NCI-H2029 (cell line): ENCODE measurements at places on chromosomes 5 and 9.
A peak's percentile ranks its signal among the peaks of the same experiment; 100 is the strongest.

- DNase-seq: no peak
These were observed 6.9 kb upstream of the OLFM1 start for GRCh38 chr9:135080286-135081263.

DNA sequence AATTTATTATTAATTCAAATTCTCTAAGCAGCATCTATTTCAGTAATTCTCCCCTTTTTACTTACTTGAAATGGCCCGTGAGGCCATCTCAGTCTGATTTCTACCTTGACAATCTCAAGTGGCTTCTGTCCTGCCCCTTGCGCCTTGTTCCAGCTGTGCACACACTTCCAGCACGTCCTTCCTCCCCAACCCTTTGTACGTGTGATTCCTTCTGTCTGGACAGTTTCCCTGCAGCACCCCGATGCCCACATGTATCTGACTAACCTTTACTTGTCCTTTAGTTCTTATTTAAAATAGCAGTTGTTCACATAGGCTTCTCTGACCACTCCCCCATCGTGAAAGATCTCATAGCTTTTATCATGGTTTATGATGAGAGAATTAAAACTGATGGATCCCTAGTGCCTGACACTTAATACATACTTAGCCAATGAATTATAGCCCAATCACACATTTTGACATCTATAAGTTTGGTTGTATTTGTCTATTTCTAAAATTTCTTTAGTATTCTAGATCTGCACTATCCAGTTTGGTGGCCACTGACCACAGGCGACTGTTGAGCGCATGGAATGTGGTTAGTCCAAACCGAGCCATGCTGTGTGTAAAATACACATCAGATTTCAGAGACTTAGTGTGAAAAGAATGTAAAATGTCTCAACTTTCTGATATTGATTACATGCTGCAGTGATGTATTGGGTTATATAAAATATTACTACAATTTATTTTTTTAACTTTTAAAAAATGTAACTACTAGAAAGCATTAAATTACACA, 14.3 kb downstream of the ZBTB34 start:
- DNase-seq: peak; percentile 21

GRCh38 chr5:175652741-175653663, 4.9 kb upstream of the HRH2 start:
- DNase-seq: no peak

DNA sequence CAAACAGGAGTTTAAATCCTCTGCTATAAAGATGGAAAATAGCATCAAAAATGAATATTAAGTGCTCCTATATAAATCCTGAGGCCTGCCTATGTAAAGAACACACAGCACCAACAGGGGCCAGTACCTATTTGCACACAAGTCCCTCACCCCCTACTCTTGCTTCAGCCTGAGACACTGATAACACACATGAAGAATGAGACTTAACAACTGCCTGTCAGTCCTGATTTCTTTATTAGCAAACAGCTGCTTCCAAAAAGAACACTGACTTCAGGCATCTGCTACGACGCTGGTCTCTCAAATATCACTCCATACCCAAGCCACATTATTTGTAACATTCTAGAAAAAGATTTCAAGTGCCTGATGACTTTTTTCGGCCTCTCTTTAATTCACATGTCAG, 55.5 kb downstream of the MYO10 start:
- DNase-seq: no peak

DNA sequence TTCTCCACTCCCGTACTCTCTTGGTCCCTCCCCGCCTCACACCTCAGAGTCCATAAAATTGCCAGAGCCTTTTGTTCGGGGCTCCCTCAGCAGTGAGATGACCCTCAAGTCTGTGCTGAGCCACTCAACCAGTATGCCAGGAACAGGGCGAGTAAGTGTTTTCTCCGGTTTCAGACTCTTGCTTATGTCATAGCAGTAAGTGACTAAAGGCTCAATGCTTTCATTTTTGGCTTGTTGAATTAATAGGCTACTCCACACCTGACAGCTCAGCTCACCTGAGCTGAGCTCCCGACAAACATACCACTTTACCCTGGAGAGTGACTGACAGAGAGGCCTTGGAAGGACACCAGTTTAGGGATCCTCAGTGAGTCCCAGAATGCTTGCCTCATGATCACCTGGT, 30.5 kb downstream of the PCSK1 start:
- peak; percentile 95 for DNase-seq

DNA sequence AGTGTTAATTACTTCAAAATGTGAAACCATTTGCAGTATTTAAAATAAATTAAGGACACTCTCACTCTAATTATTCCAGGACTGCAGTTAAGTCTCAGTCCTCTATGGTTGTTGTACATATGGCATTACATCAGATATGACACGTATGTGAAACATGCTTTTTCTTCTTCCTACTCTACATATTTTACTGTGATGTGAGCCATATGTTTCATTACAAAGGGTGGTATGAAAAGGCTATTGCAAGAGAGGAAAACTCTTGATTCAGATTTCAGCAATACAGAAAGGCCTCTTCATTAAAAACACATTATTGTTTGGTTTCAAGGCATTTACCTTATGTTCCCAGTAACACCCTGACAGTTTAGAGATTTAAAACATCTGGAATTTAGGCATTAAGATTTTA, 964.5 kb upstream of the DMAC1 start:
- DNase-seq: no peak

- peak; percentile 54 for DNase-seq
These were observed 502.0 kb downstream of the BNC2 start for GRCh38 chr9:16368237-16369087.

DNA sequence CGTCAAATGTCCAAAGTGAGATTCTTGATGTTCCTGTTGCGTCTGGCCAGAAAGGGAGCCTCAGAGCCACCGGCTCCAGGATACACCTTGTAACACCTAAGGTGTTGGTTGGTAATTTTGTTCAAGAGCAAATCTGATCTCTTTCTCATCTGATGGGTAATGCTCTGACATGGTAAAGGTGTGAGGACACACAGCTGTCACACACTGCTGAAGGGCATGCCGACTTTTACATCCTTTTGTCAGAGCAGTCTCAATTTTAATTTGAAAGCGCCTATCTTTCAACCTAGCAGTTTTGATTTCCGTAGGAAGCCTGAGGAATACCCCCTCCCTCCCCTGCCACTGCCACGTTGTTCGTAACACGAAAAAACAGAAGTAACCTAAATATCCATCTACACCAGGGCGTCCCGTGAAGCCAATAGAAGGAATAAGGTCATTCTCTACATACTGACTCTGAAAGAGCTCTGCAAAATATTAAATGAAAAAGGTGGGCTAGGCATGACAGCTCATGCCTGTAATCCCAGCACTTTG, 57.4 kb downstream of the TSTD2 start:
- no peak for DNase-seq

DNA sequence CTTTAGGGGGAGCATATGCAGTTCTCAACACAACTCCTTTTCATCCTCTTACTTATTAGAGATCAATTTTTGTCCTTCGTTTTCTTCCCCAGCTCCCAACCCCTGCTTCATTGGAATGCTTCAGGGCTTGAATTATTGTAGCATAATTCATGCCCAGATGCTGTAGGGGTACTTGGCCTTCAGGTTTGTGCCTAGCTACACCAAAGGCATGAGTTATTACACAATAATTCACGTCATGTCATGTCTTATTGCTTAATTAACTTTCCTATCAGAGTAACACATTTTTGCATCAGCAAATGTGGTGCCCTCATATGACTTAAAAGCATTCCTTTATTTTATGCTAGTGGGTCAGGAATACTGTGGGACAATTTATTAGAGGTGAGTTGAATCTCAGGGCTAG, 507.2 kb downstream of the NFIB start:
- no peak for DNase-seq

- no peak for DNase-seq
These were observed 18.9 kb downstream of the CSF1R start for GRCh38 chr5:150067405-150067960.

GRCh38 chr9:36158917-36159316, 10.3 kb upstream of the CCIN start:
- no peak for DNase-seq

GRCh38 chr9:137383081-137383783, 39.7 kb downstream of the EXD3 start:
- peak; percentile 18 for DNase-seq

DNA sequence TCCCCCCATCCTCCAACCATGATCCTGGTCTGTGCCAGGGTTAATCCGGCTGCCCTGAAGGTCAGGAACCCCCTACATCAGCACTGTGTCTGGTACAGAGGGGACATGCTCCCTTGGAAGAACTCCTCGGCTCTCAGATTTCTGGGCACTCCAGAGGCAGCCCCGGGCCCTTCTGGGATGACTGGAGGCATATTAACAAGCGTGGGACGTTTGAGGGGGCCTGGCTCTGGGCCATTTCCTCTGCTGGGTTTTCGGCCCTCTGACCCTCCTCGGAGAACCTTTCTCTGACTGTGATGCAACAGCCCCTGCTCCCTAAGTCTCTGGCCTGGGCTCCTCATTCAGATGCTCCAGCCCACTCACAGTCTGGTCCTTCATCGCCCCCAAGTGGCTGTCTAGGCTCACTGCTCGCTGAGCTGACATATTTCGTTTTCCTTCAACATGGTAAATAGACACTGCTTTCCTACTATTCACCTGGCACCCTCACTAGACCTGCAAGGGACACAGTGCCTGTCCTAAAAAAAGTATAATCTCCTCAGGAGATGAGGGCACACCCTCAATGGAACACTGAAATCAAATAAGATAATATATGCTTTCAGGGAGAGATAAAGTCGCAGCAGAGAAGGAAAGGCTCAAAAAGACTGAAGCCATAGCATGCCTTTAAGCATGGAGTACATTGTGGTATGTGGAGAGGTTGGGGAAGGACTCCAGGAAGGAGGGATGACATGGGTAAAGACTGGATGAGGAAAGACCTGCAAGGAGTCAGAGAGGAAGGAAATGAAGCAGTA, 404.7 kb upstream of the TRPC7 start:
- peak; percentile 52 for DNase-seq

DNA sequence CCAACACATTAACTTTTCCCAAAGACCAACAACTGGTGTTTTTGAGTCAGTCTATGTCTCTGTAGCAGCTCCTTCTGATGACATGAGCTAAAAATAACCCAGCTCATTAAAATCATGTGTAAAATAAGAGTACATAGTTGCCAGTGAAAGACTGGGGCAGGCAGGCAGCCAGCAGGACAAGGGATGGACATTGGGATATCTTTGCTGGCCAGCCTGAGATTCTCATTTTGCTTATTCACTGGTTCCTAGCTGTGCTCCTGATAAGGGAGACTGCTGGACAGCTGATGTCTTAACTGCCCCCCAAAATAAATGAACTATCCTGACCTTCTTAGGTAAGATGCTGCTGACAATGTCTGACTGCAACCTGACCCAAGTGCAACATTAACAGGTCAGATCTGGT, 33.9 kb downstream of the EPB41L4B start:
- DNase-seq: peak; percentile 26

DNA sequence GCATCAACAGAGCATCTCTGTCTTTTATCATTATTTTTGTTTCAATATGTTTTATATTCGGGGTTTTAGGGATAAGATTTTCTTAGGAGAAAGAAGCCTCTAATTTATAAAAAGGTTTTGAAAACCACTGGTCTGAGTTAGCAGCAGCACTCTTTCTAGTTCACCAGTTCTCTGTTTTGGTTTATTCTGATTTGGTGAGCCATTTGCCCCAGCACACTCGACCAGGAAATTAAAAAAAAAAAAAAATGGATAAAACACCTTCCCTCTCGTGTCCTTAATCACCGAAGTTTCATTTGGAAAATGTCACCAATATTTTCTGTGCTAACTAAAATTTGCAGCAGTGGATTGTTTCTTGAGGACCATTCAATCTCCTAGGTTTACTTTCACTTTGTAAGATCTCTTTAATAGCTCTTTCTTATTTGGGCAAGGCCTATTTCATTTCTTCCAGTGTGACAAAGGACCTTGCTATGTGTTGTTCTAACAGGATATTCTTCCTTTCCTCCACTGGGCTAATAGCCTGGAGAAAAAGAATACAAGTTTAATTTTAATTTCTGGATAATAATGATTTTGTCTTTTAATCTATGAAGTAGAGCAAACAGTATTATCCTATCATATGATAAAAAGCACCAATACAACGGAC, 57.8 kb upstream of the ANXA1 start:
- no peak for DNase-seq

GRCh38 chr5:153402550-153402949, 87.9 kb upstream of the GRIA1 start:
- DNase-seq: no peak

DNA sequence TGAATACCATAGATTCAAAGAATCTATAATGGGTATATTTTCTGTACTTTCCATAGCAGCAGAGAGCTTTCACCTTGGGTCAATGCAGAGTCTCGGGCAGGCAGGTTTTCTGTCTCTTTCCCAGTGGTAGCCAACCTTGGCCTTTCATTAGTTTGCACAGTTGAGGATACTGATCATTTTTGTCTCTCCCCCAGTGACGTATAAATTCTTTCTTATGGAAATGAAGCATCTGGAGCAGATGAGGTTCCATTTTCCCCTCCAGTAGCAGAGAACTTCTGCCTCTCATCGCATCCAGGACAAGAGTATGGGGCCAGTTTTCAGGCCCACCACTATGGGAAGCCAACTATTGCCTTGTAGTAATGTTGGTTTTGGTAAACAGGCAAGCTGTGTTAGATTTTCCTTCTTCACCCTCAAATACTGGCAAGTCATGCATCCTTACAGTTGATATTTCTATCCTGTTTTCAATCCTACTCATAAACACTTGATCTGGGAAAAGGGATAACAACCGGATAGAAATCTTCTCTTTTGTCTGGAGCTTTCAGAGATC, 845.2 kb upstream of the CDH18 start:
- DNase-seq: no peak

DNA sequence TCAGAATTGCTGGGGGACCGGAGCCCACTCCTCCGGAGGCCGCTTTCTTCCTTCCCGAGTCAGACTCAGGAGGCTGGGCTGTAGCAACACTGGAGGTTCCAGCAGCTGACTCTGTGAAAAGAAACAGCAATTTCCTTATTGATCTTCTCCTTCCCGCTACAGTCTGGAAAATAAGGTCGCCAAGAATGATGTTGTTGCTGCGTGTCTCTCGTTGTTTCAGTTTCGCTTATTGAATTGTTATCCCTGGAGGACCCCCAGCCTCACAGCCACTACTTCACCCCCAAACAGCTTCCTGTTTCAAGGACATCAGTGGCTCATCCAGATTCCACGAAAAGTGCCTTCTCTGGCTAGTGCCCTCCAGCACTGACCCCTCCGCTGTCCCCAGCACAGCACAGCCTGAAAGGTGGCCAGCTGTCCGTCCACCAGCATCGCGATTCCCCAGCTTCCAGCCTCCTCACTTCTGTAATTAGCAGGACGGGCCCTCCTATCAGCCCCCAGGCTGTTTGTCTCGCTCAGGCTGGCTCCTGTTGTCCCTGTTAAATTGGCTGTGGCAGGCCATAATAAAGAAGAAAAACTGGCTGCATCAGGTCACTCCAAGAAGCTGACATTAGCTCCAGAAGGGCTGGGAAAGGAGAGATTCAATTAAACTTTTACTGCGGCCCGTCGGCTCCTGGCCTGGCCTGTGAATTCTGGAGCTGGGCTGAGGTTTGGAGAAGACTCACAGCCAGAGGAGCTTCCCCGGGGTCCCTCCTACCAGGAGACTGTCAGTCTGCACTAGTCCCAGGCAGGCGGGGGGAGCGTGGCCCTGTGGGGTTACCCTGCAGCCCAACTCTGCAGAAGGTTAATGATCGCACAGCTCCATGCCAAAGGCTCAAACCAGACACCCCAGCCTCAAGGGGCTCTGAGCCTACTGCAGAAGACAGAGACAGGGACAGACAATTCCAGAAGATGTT, 40.5 kb downstream of the OLFM1 start:
- DNase-seq: no peak
